ENCODE measurements at places on chromosomes 4 and X. TPM values are rescaled to one million over a fixed set of nuclear protein-coding genes. Genes with fewer than 3 reads are reported as not detected.

GRCh38 chr4:8115916-8116315, 42.7 kb downstream of the ABLIM2 start:
- no peaks in the 10 kb centered on the region for H3K4me1 ChIP-seq
- no peak overlapping the region for H3K4me3 ChIP-seq
- H3K27me3 ChIP-seq = no peaks in the 10 kb centered on the region
- H3K36me3 ChIP-seq = no peaks in the 10 kb centered on the region
- H3K27ac ChIP-seq = no peak overlapping the region

DNA sequence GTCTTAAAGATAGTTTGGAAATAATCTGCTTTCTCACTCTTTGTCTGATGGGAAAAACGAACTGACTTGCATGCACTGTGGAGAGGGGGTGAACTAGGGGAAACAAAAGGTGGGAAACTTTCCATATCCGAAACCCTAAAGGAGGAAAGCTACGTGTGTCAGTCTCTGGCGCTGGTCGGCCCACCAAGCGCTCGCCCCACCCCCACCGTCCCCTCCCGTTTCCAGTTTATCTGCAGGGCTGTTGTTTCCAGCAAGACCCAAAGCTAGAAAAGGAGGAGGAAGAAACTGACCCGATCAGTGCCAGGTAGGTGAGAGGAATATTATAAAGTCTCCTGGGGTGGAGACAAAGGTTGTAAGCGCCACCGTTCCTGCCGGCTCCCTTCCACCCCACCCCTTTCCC, 552 bp downstream of the TCEAL9 start:
- DNase-seq = no peak
- H3K27ac ChIP-seq = peak overlapping the region; percentile 81
- no peaks in the 10 kb centered on the region for H3K36me3 ChIP-seq
- peak overlapping the region; percentile 61 for H3K4me3 ChIP-seq

DNA sequence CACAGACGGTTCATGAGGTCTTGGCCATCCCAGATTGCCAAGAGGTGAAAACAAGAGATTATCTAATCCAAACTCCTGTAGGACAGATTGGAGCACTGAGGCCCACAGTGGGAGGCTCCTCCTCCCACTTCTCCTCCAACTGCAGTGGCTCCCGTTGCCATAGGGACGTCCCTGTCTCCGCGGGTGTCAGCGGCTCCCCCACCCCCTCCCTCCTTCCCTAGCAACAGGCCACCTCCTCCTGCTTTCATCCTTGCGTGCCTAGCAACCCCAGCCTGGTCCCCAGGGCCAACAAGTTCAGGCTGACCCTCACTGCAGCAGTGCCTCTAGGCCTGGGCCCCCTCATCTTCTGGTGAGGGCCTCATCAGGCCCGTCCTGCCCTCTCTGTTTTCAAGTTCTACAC, 6.8 kb upstream of the IQSEC2 start:
- peaks cover 8% of the 10 kb centered on the region for H3K4me1 ChIP-seq
- no peak overlapping the region for H3K4me3 ChIP-seq
- no peaks in the 10 kb centered on the region for H3K27me3 ChIP-seq

GRCh38 chr4:184649971-184650855, 675 bp downstream of the PRIMPOL start:
- H3K27ac ChIP-seq = peak overlapping the region; percentile 85
- peak overlapping the region; percentile 87 for H3K4me3 ChIP-seq
- DNase-seq = no peak
- H3K27me3 ChIP-seq = no peaks in the 10 kb centered on the region
- H3K4me1 ChIP-seq = peaks cover 37% of the 10 kb centered on the region

The UGT2B15 gene
- not detected for total RNA-seq

GRCh38 chrX:12895866-12896265, 10.6 kb upstream of the TLR8 start:
- H3K27me3 ChIP-seq = no peaks in the 10 kb centered on the region
- H3K4me3 ChIP-seq = no peak overlapping the region
- DNase-seq = no peak
- H3K4me1 ChIP-seq = no peaks in the 10 kb centered on the region
- no peaks in the 10 kb centered on the region for H3K36me3 ChIP-seq
- no peak overlapping the region for H3K27ac ChIP-seq

DNA sequence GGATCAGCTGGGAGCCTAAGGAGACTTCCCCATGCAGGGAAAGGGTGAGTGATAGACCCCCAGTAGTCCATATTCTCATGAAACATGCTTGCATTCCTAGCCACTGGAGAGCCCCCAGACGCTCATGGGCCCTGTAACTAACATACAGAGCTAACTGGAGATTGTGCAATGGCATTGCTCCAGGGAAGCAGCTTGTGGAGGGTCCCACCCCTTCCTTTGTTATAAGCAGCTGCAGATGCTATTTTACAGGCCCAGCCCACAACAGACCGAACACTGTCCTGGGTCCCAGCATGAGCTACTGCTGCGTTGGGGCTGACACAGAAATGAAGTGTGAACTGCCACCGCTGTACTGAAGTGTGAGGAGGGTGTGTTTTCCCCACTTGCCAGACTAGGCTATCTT, 1465.7 kb upstream of the DIAPH2 start:
- H3K36me3 ChIP-seq = no peaks in the 10 kb centered on the region
- no peak overlapping the region for H3K27ac ChIP-seq
- DNase-seq = no peak
- no peaks in the 10 kb centered on the region for H3K27me3 ChIP-seq

DNA sequence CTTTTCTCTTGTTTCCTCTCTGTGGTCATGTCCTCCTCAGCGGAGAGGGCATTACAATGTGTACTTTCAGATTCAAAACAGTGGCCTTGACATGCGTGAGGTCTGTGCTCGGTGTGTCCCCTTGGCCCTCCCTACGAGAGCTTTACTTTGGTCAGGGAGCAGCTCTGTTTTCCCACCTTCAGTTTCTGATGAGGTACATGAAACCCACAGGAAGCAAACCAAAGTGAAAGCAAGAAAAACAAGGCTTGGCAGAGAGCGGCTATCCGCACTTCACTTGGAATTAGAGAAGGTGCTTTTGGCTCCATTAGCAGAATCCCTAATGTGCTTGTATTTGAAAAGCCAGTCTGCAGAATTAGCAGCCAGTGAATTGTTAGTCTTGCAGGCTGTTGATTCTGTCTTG, 19.5 kb upstream of the BOD1L1 start:
- H3K27me3 ChIP-seq = no peaks in the 10 kb centered on the region
- no peaks in the 10 kb centered on the region for H3K4me1 ChIP-seq
- no peak for DNase-seq
- H3K4me3 ChIP-seq = no peak overlapping the region
- no peaks in the 10 kb centered on the region for H3K36me3 ChIP-seq

DNA sequence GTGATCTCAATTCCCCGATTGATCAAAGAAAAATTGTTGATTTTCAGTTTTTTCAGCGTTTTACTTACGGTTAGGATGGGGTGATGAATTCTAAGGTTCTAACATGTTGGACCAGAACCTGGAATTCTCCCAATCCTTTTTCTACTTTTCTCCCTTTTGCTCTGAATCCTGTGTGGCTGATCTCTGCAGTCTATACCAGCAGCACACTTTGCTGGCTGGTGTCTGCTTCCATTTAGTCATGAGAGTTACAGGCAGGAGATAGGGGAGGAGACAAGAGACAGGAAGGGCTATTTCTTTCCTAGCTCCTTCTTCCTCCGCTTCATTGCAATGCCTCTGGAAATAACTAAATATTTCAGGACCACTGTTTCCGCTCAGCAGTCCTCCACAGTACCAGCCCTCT, 623.9 kb downstream of the CENPC start:
- no peaks in the 10 kb centered on the region for H3K27me3 ChIP-seq
- no peak for DNase-seq
- H3K4me1 ChIP-seq = no peaks in the 10 kb centered on the region
- no peaks in the 10 kb centered on the region for H3K36me3 ChIP-seq

The NHSL2 gene
- 17.3 TPM for total RNA-seq

DNA sequence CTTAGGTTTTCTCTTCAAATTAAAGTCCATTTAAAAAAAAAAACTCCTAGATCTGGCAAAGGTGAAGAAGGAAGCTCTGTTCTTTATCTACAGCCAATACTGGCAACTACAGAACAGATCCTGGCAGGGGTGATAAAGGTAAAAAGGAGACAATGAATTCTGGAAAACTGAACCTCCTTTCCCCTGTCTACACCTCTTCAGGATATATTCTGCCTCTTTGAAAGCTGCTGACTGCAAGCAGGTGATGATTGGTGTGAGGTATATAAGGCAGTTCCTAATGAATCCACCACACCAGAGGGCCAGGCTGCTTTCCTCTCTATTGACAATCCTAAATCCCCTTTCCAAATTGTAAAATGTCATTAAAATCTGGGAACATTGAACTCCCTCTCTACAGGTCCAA, 370.1 kb downstream of the PPP3CA start:
- H3K4me1 ChIP-seq = no peaks in the 10 kb centered on the region
- H3K27ac ChIP-seq = no peak overlapping the region
- H3K27me3 ChIP-seq = no peaks in the 10 kb centered on the region
- no peak overlapping the region for H3K4me3 ChIP-seq
- H3K36me3 ChIP-seq = no peaks in the 10 kb centered on the region

- no peaks in the 10 kb centered on the region for H3K4me1 ChIP-seq
- no peaks in the 10 kb centered on the region for H3K36me3 ChIP-seq
- H3K4me3 ChIP-seq = no peak overlapping the region
- H3K27ac ChIP-seq = no peak overlapping the region
Observed at GRCh38 chr4:80276931-80277330, 10.5 kb downstream of the FGF5 start.

DNA sequence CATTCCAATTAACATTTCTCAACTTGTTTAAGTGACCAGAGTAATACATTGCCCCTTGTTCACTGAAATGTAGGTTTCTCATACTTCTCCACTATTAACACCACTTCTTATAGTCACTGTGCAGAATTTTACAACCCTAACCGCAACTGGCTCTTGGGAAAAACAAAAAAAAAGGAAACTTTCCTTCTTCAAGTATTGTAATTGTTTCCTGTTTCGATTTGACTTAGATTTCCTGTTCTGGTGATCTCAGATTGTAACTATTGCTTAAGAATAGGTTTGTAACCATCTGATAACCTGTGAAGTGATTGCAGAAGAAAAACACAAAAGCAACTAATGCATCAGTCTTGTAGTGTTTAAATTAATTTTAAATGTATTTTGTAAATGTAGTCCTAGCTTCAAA, 594.7 kb upstream of the GALNT7 start:
- no peak overlapping the region for H3K27ac ChIP-seq
- no peaks in the 10 kb centered on the region for H3K27me3 ChIP-seq
- no peak overlapping the region for H3K4me3 ChIP-seq
- DNase-seq = no peak
- H3K36me3 ChIP-seq = no peaks in the 10 kb centered on the region
